Amygdala (tissue), 56 donors: ENCODE measurements at places on chromosomes 4 and X.
A peak's percentile ranks its signal among the peaks of the same experiment; 100 is the strongest.

DNA sequence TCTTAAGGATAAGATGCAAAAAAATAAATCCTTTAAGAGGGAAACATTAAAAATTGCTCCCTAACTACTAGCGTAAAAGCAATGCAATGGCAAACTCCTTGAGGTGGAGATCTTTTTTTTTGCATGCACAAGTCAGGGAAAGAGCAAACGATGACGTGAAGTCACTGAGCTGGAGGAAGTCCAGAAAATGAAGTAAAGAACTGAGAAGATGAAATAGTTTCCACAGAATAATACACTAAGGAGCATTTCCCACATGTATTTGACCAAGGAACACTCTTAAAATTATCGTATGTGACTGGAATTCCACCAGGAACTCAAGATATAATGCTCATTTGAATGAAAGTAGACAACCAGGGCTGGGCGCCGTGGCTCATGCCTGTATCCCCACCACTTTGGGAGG lies 21.0 kb upstream of the DOCK11 start:
- no peak for DNase-seq

DNA sequence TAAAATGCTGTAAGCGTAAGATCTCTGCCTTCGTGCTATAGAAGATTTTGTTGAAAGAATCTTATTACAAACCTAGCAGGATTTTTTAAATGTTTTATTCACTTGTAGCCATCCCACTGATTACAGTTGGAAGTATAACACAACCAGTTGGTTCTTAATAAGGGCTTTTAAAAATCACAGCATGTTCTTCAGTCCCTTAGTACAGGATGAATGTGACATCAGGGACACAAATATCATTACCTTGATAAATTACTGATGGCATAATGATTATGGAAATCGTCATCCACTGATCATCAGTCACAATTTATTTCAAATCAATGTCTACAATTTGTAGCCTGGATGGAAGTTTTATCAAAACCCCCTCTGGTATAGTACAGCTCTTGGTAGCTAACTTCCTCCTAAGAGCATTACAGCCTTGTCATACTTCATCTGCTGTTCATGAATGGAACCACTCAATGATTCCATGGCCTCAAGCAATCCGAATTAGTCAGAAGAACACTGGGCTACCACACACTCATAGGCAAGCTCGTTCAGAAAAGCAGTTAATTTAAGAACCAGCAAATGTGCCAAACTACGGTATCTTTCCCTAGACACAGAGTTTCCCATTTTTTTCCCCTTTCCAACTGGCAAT lies 389.2 kb upstream of the TENM3 start:
- DNase-seq, result no peak

GRCh38 chr4:69522554-69522953 lies 26.8 kb upstream of the UGT2B4 start:
- DNase-seq, result no peak

- no peak for DNase-seq
These were observed 931.0 kb upstream of the INTU start for GRCh38 chr4:126701756-126702155.

DNA sequence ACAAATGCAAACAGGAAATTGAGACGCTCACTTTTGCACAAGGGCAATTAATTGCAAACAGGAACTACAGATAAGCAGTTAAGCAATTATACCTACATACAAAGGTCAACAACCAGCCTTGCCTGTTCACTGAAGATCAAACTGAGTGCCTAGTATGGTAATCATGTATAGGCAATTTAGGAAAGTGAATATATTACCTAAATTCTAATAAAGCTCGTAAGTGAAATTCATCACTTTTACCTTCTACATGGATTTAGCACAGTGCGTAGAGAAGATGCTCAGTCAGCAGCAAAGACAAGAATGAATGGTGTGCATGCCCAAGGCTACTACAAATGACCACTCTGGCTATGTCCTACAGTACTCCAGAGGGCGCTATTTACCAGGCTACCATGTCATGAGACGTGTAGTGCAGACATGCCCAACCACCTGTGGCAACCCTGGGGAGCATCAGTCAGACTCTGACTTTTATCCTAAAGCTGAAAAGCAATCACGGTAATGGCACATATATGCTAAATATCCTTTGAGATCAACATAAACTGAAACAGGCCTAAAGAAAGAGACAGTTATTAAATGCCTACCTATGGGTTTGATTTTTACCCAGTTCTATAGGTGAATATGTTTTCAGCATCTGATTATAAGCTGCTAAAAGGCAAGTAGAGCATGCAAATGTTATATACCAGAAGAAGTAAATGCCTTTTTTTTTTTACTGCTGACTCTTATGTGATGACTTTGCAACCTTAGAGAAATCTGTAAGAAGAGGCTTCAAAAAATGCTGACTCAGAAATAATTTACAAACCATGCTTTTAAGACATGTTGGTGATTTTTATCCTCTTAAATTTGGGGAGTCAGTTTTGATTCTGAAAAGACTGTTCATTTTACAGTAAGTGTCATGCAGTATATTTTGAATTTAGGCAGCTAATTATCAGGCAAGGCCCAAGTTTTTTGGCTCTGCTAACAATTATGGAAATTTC lies 178.0 kb downstream of the PPP3CA start:
- peak; percentile 15 for DNase-seq

- DNase-seq, result no peak
These were observed 68.7 kb upstream of the GUCY1A1 start for GRCh38 chr4:155597933-155598451.
